ENCODE measurements at places on chromosomes 3 and 15.

- no peak for DNase-seq
Measured at GRCh38 chr15:23472033-23472432, 25.0 kb upstream of the GOLGA6L2 start.

- DNase-seq = no peak
Measured at GRCh38 chr3:149726716-149727407, 25.4 kb downstream of the COMMD2 start.

DNA sequence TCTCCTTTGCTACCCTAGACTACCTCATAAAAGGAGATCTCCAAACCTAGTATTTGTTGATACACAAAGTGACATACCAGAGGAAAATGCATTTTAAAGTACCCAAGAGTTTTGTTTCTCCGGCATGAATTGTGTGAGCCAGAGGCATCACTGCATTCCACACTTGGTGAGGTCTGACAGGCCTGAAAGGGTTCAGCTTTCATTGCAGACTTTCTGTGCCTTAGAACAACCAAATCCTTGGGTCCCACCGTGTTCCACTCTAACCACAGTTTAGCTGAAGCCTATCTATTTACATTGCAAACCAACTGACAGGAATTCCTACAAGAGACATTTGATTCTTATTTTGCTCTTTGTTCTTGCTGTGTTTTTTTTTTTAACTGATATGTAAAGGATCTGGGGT, 21.0 kb upstream of the EID1 start:
- DNase-seq = no peak

- no peak for DNase-seq
Measured at GRCh38 chr3:146464005-146464595, 5.3 kb downstream of the PLSCR2 start.

DNA sequence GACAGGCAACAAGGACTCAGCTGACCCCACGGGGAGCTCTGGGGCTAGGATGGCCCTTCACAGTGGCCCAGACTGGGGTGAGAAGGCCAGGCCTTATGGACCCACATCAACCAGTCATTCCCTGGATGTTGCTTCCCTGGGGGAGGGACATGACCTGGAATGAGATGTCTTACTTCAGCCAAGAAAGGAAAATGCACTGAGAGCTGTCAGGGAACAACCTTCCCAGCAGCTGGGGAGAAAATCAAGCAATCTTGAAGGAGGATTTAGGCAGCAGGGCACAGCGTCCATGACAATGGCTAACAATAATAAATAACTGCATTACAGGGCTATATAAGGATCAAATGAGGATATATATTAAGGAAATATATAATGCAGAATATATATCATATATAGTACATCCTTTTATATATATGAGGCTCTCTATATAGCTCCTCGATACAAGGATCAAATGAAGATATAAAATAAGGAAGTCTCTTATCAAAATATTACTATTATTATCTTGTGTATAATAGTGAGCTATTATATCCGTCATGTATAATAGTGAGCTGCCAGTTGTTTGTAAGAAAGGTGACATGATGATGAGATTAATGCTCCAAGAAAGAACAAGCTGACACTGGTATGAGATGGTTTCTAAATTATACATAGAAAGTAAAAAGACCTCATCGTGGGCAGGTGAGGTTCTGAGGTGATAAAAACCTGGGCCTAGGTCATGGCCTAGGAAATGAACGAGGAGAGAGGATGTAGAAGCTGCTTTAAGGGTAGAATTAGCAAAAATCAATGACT, 117.8 kb upstream of the LIPC start:
- no peak for DNase-seq

DNA sequence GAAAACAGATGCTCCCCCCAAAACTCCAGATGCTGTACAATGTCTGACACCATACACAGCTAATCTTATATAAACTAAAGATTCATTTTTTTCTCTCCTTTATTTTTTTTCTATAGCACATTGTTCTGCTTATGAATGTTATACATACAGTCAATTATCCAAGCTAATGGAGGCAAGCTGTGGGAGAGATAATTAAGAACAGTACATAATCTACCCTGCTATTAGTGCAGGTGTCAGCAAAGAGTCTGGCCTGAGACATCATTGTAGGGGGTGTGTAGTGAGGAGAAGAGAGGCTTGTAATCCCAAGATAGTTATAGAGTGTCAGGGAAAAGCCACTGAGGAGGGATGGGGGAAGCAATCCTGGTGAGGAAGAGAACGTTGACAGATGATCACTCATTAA, 25.4 kb upstream of the CHMP2B start:
- no peak for DNase-seq

DNA sequence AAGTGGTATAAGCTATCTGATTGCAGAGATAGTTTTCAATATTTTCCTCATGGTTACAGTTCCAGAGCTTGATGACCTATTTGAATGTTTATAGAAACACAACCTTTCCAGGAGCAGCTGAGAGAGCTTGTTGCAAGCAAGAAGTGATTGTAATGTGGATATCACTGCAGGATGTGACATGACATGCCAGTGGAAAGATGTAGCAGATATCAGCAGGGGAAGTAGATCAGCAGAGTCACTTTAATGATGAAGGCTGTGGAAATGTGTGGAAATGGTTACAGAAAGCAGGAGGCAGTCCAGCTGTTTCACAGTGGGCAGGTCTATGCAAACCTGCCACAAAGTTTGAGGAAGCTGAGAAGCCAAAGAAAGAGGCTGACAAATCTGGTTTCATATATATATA, 21.0 kb downstream of the TMEM158 start:
- no peak for DNase-seq

DNA sequence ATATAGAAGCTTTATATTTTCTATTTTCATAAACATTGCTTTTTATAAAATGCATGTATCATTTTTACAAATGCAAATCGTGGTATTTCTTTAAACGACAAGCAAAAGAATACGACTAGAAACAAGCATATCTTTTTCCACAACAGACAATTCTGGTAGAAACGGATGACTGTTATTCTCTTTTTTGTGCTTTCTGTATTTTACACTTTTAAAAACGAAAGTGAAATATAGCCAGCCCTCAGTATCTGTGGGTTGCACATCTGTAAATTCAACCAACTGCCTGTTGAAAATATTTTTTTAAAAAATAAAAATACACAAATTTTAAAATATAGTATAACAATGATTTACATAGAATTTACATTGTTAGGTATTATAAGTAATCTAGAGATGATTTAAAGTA, 61.3 kb downstream of the PRTG start:
- no peak for DNase-seq

DNA sequence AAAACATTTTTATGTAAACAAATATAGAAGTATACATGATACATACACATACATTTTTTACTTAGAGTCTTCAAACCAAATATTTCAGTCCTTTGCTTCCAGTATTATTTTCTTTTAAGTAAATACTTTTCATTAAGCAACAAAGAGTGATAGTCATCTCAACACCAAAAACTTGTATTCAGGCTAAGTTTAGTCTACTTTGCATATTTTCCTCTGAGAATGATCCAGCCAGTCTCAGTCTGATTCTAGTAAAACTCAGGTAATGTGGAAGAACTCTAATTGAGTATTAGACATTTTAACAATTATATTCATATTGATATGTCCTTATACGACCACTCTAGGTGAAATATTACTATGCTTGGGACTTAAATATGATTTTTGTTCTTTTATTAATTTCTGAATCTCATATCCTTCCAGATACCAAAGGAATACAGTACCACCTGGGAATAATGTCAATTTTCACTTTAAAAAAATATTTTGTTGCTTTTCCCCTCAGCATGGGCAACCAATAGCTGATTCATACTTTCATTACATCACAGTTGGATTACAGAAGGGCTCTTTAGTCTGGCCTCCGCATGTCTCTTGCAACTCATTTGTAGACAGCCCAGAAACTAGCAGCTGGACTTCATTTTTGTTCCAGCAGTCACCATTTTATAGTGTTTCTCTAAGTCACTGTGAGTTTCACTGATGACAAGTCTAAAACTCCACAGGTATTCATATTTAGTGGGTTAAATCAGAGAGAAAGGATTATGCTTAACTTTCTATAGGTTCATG, 390.4 kb downstream of the ZBTB20 start:
- no peak for DNase-seq

GRCh38 chr3:59809710-59810444, 760.1 kb upstream of the CFAP20DC start:
- DNase-seq = peak; percentile 8

Measured in GM12891 (cell line).